B cell (primary cell): ENCODE measurements at places on chromosomes 2 and 18.

- no peak for DNase-seq
Observed at GRCh38 chr2:103401621-103402020, 639.8 kb downstream of the TMEM182 start.

- DNase-seq = no peak
Observed at GRCh38 chr2:173104156-173104555, 28.5 kb downstream of the MAP3K20 start.

DNA sequence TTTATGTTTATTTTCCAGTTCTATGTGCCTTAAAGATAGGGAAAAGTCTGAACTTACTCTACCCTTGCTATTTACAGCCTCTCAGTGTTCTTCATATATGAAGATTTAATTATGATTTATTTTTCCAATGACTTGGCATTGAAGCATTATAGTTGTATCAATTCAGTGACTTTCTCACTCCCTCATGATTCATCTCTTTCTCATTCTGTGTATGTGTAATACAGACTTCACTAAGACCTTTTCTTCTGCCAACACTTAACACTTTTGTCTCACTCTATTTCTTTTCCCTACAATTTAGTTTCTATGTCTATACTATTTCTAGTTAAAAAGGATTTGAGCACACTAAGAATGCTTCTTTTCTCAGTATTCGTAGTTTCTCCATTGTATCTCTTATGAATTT lies 1470.3 kb upstream of the ACVR2A start:
- no peak for DNase-seq

DNA sequence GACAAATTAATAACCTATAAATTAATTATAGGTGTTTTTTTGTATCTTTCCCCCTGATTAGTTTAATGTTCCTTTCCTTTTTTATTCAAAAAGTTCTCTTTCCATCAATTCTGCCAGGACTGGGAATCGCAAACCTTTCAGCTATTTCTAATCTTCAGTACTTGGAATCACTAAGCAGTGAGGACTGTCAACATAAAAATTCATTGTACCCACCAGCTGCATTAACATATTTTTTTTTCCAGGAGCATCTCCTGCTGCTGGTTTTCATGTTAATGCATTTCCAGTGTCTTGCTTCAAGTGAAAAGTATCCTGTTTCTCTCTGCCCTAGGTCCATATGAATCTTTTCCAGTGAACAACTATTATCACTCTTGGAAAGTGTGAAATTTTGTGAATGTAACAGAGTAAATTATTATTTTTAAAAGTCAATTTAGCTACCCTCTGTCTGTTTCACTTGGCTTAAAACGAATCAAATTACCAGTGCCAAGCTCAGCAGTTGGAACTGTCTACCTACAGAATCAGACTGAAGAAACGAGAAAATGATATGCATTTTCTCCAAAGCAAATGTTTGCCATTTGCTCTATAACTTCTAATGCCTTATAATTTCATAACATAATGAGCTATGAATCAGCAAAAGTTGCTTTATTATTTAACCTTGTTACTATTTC lies 804.4 kb downstream of the EPHA4 start:
- DNase-seq = no peak

DNA sequence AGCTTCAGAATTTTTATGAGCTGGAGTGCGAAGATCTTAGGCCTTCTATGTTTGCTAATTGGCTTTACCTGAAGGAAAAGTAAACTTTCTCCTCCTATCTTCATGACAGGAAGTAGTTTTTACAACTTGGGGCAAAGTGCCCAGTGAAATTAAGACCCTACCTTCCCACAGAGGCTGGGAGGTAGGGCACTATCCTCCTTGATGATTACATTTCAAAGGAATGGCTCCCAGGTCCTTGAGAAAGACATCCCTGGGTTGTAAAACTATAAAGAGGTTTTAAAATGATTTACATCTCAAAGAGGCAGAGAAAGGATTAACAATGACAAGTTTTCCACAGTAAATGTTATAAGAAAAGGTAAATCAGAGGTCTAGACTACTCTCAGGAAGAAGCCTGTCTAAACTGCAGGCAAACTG lies 155.8 kb downstream of the CDH7 start:
- DNase-seq = no peak

DNA sequence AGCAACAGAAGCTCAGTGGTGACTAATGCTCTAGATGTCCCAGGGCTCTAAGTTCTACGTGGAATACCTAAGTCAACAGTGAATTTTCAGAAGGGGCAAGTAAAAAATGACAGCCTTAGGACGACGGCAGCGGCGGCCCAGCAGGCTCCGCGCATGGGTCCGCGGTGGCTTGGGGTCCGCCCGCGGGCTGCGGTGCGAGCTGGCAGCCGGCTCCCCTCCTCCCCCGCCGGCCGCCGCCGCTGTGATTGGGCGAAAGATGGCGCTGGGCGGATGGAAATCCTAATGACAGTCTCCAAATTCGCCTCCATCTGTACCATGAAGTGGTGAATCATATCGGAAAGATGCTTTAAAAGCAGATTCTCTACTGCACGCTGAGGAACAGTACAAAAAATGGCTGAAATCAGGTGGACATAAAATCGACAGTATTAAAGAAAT lies 74.7 kb downstream of the HNRNPLL start:
- peak; percentile 39 for DNase-seq

DNA sequence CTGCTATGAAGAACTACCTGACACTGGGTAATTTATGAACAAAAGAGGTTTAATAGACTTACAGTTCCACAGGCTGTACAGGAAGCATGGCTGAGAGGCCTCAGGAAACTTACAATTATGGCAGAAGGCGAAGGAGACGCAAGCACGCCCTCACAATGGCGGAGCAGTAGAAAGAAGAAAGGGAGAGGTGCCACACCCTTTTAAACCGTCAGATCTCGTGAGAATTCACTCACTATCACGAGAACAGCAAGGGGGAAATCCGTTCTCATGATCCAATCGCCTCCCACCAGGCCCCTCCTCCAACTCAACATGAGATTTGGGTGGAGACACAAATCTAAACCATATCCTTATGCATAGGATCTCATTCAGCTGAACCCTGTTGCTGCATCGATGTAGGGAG lies 84.6 kb upstream of the ZNF532 start:
- DNase-seq = no peak

DNA sequence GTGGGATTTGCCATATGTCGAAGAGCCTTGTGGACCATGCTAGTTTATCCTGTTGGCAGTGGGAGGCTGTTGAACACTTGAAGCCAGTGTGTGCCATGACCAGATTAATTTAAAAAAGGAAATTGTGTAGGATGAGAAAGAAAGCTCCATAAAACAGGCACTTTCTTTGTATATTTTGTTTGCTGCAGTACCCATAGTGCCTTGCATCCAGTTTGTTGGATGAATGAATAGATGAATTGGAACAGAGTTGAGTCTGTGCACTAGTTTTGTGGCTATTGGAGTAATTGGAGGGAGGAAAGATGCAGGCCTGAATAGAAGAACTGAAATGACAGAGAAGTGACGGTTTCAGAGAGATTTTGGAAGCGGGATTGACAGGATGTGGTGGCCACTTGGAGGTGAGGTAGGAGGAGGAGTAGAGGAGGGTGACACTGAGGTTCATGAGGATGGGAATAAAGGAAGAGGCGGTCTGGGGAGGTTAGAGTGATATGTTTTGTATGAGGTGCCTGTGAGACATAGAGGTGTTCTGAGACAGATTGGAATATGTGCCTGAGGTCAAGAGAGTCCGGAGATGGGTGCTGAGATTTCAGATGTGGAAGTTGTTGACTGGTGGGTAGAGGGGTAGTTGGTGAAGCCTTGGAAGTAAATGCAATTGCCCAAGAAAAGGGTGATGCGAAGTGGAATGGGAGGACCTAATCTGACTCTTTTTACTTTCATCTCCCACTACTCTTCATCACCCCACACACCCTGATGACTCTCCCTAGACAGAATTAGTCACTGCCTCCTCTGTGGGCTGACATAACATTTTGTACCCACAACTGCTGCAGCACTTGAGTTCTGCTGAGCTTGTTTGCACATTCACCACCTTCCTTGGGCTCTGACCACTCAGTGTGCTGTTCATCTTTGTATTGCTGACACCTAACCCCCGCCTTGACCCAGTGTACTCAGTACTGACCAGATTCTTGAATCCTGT lies 5.1 kb downstream of the DGUOK start:
- DNase-seq = no peak

DNA sequence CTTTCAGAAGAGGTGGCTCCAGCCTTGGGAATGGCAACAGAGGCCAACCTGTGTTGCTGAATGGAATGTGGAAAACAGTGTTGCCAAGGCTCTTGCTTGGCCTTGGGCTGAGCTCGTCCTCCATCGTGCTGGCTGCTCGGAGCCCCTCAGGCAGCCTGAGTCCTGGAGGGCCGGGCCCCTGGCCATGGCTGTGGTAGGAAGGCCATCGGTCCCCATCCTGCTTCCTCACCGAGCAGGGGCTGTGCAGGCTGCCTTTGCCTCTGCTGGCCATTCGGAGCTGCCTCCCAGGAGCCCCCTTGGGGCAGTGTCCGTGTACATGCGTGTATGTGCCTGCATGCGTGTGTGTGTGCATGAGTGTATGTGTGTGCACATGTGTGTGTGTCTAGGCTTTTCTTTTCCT lies 178.2 kb downstream of the KLHL29 start:
- no peak for DNase-seq

- DNase-seq = peak; percentile 43
Observed at GRCh38 chr2:230537531-230537976, 121.6 kb downstream of the SP100 start.

GRCh38 chr2:17804358-17804757 lies 11.9 kb upstream of the MSGN1 start:
- DNase-seq = peak; percentile 78

GRCh38 chr18:31497404-31497835 lies 557 bp upstream of the DSG2 start:
- no peak for DNase-seq

DNA sequence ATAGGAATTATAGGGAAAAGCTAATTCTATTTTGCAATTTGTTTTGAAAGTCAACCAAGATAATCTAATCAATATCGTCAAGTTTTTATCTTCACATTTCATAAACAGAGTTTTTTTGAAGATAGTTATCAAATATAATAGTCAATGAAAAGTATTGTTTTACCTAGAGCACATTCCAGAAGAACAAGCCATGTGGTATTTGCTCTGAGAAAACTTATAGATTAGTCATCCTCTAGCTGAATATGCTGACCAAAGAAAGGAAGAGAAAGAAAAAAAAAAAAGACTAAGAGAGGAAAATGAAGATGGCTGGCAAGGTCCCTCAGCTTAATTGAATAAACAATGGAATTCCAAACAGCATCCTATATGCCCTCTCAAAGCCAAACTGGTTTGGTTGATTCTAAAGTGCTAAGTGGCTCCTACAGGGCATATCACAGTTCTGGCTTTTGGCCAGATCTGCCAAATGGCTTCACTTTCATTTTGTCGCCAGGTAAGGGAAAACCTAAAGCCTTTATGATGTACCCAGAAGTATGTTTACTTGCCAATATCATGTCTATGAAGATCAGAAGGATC lies 132.6 kb downstream of the VWC2L start:
- no peak for DNase-seq

- no peak for DNase-seq
Observed at GRCh38 chr2:149422991-149423338, 92.6 kb downstream of the LYPD6 start.

- no peak for DNase-seq
Observed at GRCh38 chr2:24712296-24712695, 80.9 kb downstream of the PTRHD1 start.

DNA sequence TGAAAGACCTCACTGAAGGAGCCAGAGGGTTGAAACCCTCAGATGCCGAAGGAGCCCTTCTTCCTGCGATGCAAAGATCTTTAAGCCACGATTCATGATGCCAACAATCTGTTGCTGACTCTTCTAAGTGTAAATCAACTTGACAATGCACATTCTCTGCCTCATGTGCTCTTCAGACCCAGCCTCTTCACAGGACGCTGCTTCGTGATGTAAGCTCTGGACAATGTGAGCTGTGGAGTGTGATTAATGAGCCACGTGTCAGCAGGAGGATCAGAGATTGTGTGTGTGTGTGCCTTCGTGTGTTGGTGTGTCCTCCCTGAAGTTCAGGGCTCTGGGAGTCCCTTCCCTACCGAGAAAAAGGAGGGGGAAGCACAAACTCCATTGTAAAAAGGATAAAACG lies 26.5 kb upstream of the TWIST2 start:
- no peak for DNase-seq

DNA sequence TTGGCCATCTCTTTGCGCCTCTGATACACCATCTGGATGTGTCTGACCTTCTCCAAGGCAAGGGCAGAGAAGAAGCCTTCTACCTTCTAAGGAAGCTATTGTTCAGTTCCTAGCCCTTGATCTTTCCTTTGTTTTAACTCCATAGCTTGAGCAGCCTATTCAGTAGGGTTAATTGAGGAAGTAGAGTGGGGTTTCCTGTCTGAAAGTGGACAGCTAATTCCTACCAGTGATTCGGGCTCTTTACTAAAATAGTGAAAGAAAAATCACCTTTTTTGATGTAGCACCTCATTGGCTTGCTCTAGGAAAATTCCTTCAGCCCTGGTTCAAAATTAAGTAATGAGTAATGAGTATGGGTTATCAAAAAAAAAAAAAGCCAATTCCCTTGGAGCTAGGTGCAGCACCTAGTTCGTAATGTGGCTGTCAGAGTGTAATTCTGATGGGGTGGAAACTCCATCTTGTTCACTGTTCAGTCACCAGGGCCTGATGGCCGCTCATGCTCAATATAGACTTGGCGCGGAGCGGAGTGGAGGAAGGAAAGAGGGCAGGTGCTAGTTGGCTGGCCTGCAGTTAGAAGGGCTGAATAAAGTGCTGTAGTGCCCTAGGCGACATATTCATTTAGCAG lies 2.9 kb upstream of the MGAT5 start:
- peak; percentile 45 for DNase-seq

DNA sequence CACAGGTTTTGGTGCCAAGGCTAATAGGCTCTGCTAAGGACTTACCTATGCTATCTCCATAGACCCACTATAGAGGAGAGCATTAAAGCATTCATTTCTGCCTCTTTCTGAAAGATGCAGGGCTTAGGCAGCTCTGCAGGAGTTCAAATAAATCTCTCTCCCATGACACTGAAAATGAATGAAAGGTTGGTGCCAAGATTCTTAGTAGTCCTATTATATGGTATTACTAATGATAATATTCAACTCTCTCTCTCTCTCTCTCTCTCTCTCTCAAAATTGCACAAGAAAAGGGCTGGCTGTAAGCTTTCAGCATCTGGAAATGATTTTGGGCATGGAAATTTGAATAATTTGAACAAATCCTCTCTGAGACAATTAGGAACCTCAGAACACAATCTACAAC lies 433.7 kb downstream of the MBD2 start:
- DNase-seq = no peak

DNA sequence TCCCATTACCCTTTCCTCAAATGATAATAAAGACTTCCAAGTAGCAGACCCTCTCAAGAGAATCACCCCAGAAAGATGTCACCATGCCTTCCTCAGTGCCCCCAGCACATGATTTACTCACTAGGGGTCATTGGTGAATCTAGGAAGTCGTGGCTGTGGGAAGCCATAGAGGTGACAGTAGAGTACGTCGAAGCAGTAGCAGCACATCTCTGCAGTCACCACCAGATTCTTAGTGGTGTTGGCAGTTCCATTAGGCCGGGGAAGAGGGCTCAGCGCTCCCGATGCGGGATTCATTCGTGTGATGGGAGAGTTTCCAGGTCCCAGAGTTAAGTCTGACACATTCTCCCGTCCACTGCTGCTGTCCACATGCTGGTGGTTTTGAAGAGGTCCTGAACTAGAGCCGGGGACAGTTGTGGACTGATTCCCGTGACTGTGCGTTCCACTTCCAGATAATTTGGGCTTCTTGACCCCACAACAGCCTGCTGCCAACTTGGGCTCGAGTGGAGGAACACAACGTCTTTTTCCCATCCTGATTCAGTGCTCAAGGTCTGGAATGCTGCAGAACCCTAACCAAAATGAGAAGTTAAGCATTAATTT lies 12.0 kb downstream of the AMMECR1L start:
- DNase-seq = no peak

GRCh38 chr2:129253461-129253812 lies 726.0 kb upstream of the RAB6C start:
- DNase-seq = no peak

- DNase-seq = no peak
Observed at GRCh38 chr18:57845605-57846074, 42.5 kb upstream of the ATP8B1 start.
